SK-N-DZ (cell line): ENCODE measurements at places on chromosomes 1 and 21.

DNA sequence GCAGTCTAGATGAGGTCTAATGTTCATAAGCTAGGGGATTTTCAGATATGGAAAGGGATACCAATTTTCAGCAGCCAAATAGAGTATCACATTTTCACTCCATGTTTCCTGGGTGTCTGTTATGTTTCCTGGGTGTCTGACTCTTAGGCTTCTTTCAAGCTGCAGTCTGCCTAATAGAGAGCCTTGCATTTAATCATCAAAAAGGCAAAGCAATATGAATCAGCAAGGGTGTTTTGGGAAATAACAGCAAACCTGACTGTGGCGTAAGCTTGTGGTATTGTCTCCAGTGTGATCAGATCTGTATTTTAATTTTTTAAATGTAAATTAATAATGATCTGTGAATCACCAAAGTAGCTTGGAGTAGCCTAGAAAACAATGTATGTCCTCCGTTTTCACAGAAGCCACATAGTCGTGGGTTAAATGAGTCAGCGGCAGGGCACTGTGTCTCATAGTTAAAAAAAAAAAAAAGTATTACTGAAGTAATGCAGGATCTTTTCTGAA lies 10.4 kb downstream of the LGALS8 start:
- DNase-seq: no peak

- peak; percentile 69 for DNase-seq
Observed at GRCh38 chr1:243849421-243850201, 432 bp downstream of the AKT3 start.

- DNase-seq: no peak
Observed at GRCh38 chr1:43536864-43537358, 6.2 kb downstream of the PTPRF start.

DNA sequence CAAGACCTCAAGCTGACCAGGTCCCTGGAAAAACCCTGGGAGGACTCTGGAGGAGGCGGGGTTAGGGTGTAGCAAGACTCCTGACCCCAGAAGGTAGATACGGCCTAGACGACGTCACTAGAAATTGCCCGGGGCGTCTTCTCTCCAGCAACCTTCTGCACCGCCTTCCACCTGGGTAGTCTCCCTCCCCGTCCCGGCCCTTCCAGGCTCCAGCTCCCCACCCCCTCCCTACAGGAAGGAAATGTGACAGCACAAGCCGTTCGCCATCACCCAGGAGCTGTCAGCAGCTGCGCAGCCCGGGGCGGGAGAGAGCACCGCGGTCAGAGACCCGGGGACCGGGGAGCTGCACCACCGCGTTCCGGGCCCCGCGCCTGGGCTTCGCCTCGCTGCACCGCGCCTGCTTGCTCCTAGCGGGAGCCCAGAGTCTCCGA lies 20.0 kb downstream of the SERTAD4 start:
- DNase-seq: peak; percentile 65

DNA sequence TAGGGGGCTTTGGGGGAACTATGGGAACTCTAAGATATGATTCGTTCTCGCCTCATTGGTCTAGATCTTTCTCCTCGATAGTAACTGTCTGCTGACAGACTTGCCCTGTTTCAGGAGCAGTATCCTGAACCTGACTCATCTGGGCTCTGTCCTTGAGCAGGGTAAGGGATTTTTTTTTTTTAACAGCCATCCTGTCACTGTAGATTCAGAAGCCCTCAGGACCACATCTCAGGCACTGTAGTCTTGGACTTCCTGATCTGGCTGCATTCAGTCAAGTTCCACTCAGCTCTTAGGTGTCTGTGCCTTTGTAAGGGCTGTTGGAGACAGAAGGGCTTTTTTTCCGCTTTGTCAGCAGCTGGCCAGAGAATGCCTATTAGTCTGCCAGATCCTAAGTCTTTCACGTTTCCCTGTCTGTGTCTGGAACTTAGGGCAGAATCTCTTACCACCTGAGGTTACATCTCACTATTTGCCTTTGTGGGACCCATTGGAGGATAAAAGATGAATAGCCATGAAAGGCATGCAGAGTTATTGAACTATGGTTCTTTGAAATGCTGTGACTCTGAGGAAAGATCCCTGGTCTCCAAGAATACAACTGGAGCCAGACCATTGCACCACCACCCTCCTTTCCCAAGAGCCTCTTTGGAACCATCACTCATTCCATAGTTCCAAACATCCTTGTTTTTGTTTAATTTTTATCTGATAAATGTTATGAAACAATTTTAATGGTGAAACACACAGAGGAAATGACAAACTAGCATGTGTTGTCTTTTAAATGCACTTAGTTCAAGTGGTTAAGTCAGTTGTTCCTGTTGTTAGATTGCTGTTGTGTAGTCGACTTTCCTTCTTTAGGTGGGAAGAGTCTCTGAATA lies 49.7 kb upstream of the MACF1 start:
- no peak for DNase-seq

DNA sequence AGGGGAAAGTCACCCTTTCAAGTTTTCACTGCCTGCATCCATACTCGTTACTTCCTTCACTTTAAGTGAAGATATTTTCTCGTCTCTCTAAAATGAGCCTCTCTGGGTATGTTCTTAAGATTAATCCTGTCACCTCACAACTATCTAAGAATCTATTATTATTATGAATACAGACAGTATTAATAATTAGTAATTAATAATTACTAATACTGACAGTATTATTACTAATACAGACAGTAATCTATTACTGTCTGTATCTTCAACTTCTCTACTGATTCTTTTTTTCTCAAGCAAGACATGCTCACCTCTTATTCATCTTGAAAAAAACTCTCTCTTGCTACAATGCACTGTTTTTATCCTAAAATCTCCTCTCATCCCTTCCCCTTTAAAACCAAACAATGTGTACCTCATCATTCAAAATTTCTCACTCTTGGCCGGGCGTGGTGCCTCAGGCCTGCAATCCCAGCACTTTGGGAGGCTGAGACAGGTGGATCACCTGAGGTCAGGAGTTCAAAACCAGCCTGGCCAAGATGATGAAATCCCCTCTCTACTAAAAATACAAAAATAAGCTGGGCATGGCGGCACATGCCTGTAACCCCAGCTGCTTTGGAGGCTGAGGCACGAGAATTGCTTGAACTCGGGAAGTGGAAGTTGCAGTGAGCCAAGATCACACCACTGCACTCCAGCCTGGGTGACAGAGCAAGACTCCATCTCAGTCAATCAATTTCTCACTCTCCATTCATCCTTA lies 7.8 kb downstream of the NRDC start:
- no peak for DNase-seq

DNA sequence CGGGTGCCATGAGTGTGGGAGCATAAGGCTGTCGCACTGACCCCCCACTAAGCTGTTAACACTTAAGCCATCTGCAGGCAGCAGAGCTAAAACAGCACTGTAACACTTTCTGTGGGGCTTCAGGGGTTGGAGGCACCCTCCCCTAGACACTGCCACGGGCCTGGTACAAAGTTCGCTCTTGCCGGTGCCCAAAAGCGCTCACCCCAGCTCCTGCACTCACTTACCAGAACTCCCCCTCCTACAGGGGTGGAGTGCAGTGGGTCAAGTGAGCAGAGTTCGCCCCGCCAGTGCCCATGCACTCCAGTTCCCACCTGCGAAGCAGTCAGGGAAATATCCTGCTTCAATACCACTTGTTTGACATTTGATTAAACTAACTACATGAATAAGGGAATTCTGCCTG lies 46.3 kb upstream of the CFAP298 start:
- DNase-seq: no peak

- DNase-seq: peak; percentile 29
Observed at GRCh38 chr1:181479137-181479745, 4.1 kb upstream of the CACNA1E start.

DNA sequence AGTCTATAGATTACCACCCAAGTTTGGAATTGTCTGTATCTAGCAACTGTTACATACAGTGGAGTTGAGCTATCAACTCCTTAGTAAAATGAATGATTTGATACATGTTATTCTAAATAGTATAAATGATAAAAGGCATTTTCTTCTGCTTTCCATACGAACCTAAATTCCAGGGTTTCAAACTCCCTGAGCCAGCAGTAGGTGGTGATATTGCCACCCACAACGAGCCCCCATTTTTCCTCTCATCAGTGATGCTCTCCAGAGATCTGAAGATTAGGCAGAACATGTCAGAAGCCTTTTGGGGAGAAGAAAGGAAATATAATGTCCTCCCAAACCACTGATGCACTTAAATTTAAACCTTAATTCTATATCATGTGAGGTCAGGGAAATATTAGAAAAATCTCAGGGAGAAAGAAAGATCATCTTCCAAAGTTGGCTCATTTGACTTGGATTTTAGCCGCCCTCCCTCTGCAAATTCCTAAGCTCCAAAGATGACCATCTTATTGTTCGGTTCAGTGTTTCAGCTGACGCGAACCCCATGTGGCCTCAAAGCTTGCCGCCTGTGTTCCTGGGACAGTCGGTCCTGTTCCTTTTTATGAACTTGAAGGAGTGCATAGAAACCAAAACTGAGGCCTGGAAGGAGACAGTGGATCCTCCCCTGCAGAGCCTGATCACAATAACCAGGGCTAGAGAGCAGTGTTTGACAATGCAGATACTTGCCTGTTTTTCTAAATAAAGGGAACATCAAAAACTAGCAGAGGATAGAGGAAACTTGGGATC lies 2.3 kb downstream of the EVA1C start:
- no peak for DNase-seq

DNA sequence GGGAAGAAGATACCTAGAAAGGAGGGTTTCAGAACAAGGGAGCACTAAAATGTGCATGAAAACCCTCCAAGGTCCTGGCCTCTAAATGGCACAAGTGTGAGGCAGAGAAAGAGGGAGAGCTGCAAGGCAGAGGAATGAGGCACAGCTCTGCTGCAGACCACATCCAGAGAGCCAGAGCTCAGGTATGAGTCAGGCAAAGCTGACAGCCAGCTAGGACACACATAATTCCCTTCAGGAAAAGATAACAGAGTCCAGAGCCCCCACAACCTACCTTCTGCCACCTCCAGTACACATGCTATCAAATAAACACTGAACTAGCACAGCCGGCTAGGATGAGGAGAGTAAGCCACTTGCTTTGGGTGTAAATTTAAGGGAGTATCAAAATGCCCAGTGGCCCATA lies 62.2 kb downstream of the HSF2BP start:
- no peak for DNase-seq

DNA sequence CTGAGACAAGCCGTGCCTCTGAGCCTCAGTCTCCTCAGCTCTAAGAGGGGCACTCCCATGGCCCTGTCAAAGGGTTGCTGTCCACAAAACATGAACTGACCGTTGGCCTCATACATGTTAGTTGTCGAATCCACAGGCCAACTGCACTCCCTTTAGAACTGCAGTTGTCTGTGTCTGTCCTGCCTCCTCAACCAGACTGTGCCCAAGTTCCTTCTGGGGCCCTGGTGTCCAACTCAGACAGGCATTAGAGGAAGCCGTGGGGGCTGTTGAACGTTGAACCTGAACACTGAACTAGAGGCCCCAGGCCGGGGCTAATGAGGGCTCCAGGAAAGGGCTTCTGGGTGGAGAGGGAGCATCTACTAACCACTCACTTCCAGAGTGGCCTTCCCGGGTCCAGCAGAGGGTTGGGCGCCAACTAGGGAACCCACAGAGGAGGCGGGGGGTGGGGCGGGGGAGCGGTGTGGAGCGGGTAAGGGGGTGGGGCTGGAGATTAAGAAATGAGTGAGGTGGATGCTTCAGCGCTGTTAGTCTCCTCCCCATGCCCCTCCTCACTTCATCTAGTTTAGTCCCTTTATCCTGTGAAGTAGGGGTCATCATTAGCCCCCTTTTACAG lies at the start of gene RAB42:
Gene RAB42 (plus strand): TSS at position 558 of the 613 bp plus-strand sequence. CDS start 247 bp downstream, outside the sequence.
- DNase-seq: no peak

DNA sequence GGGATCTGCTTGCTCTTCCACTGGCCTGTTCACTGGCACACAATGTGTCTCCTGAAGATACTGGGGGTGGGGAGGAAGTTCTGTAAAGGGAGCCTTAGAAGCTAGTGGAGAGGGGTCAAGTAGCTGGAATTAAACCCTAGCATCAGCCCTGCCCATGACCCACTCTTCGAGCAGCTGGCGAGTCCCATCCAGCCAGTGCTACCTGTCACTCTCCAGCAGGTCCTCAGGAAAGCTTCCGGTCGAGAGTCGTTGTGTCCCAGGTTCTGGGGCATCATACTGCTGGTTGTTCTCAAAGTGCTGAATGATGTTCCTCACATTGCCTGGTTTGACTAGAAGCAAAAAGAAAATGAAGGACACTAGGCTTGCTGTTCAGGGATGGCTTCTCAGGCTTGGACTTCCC lies 30.9 kb downstream of the LRRC71 start:
- no peak for DNase-seq

- DNase-seq: no peak
Observed at GRCh38 chr1:217562229-217562878, 68.5 kb downstream of the GPATCH2 start.

- no peak for DNase-seq
Observed at GRCh38 chr1:156012051-156012817, 8.5 kb downstream of the SSR2 start.

DNA sequence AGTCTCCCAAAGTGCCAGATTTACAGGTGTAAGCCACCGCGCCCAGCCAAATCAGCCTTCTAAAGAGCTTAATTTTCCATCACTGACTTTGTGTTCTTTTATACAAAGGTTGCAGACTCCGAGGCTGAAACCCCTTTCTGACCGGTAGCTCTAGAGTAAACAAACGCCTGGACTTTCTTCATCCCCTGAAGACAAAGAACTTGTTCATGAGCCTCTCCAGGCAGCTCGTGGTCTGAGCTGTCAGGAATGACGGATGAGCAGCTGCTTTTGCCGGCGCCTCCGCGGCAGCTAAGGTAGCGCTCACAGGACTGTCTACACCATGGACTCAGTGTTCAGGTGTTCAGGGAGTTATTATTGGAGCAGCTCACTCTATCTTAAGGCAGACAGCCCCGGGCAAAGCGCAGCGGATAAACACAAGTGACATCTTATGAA lies 128.5 kb upstream of the ERRFI1 start:
- DNase-seq: no peak

DNA sequence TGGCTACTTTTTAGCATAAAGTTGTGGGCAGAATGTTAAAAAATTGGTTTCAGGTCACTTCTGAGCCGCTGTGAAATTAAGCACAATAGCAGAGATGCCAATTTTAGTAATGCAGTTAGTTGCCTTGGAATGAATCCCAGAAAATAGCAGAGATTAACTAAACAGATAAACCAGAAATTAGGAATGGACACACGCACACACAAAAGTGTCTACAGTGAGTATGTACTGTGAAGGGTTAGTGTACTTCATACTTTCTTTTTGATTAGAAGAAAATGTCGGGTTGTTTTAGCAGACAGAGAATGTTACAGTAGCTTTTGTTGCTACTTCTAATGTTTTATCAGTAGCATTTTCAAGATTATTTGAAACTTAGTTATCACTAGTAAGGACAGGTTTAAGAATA lies 106.7 kb downstream of the LEPR start:
- no peak for DNase-seq

- DNase-seq: no peak
Observed at GRCh38 chr1:63326473-63327380, 4.4 kb downstream of the FOXD3 start.

GRCh38 chr1:23496490-23497181 lies 12.7 kb upstream of the ASAP3 start:
- no peak for DNase-seq

GRCh38 chr1:243470502-243470901 lies 214.7 kb downstream of the SDCCAG8 start:
- DNase-seq: peak; percentile 33

GRCh38 chr1:150551784-150552127 lies 2.5 kb downstream of the ADAMTSL4 start:
- no peak for DNase-seq

GRCh38 chr1:193058529-193059281 lies 455 bp downstream of the UCHL5 start:
- peak; percentile 54 for DNase-seq
